ENCODE measurements at places on chromosomes 11 and 22.

- DNase-seq, result peak; percentile 22
Observed at GRCh38 chr22:30521368-30522156, 16.1 kb upstream of the SEC14L4 start.

GRCh38 chr11:133844217-133844616, 1.1 kb downstream of the SPATA19 start:
- no peak for DNase-seq

DNA sequence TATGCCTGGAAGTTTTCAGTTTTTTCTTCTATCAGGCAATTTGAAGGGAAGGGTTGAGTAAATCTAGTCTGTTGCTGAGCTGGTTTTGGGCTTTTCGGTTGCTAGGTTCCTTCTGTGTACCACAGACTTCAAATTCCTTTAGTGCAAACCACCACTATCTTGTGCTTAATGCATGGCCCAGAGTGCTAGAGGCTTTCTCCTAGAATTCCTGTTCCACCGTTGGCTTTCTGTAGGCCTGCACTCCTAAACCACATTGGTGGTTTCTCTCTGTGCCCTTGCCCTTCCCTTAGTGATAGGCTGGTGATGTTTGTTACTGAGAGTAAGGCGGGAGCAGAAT, 47.1 kb upstream of the CTSC start:
- DNase-seq, result no peak

GRCh38 chr11:24511511-24511910, 14.7 kb downstream of the LUZP2 start:
- no peak for DNase-seq

DNA sequence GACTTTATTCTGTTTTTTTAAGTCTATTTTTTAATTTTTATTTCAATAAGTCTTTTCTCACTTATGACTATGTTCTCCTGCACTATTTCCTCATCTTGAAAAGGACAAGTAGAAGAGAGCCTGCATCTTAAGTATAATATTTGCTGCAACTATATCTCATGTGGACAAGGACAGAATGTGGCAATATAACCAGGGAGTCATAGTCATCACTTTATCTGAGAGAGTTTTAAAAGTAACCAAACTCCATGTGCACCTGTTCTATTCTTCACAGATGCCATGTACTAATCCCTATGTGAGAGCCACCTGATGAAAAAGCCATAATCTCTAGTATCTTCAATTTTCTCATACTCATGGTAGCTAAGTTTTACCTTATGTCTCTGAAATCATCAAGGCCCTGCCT, 104.2 kb upstream of the SOX6 start:
- no peak for DNase-seq

DNA sequence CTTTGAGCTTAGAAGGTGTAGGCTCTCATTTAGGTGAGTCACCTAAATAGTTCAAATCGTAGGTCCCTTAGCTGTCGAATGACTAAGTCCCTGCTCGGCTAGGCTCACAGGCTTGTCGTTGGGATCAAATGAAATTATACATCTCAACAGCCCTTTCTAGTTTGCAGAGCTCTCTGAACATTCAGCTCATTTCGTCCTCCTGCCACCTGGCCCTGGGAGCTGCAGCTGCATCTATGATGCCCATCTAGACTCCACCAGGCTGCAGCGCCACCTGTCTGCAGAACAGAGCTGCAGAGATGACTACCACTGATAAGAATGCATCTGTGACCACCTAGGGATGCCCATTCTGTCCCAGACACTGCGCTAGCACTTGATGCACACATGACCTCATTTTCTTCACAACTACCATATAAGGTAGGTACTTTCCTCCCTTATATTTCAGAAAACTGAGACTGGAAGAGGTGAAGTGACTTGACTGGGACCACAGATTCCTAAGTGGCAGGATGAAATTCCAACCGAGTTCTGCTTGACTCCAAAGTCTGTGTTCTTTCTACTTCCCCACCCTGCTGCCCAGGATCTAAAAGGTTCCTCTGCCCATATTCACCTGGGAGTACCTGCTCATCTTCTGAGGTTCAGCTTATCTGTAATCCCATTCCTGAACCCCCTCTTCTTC, 141.1 kb upstream of the NARS2 start:
- peak; percentile 88 for DNase-seq

DNA sequence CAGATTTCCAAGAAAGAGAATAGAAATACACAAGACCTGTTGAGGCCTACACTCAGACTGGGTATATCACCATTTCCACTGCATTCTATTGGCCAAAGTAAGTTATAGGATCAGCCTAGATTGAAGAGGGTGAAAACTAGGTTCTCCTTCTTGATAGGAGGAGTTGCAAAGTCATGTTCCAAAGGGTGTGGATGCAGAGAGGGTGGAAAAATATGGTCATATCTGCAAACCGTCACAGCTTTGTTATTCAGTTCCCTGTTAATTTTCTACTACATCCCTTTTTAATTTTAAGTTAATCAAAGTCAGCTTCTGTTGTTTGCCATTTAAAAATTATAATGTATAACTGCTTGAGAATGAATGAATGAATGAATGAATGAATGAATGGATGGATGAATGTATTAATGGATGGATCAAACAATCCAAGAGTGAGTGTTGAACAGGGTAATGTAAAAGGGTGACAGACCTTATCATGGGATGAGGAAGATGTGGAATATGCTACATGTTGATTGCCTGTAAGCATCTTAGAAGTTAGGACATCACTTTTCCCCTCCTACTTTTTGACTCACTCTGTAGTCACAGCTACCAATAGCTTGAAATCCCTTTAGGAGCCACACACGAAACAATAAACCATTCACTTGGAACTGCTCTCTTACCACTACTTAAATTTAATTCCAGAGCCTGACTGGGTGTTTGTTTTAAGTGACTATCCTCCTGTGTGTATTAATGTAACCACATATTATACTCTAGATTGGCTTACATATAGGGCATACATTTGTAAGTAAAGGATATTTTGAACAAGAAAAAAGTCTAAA, 121.5 kb downstream of the CCDC34 start:
- DNase-seq, result no peak

GRCh38 chr11:14054116-14055107, 91.9 kb downstream of the SPON1 start:
- no peak for DNase-seq

DNA sequence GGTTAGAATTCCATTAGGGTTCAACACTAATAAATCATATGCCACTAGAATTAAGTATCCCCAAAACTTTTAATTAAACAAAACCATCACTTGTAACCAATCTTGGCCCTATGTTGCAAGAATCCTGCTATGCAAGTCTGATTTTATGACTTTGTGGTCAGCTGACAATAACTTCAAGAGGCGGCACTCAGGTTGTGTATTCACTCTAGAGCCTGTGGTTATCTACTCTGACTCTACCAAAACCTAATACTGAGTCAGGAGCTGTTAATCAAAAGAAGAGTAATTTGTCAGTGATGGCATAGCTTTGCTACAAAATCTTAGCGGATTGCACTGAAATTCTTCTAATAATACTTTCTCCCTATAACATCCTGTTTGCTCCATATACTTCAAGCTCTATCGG, 253.7 kb downstream of the AASDHPPT start:
- no peak for DNase-seq

GRCh38 chr11:59115553-59115952, 8.5 kb downstream of the FAM111B start:
- no peak for DNase-seq

GRCh38 chr11:117289795-117290194, 1.4 kb upstream of the BACE1-AS start:
- DNase-seq, result no peak

- no peak for DNase-seq
Observed at GRCh38 chr11:60766547-60766946, 9.9 kb downstream of the MS4A15 start.

- no peak for DNase-seq
Observed at GRCh38 chr11:58334708-58335107, 24.2 kb downstream of the OR5B17 start.

DNA sequence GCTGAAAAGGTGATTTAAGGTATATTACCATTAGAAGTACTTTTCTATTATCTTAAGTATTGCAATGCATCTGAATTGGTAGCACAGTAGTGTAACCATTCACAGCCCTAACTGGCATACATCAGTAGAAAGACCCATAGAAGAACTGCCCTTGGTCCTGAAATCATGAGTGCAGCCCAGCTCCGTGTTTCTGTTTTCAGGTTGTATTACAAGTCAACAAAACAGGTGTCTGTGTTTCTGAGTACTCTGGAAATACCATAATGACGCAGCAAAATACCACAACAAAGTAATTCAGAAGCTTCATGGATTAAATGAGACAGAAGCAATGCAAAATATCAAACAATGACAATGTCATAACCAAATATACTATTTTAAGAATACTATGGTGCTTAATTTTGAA, 226.3 kb downstream of the OPCML start:
- DNase-seq, result no peak

GRCh38 chr11:36162006-36162882, 127.0 kb downstream of the COMMD9 start:
- DNase-seq, result peak; percentile 16

- no peak for DNase-seq
Observed at GRCh38 chr11:95736809-95737208, 52.8 kb downstream of the FAM76B start.

- no peak for DNase-seq
Observed at GRCh38 chr22:27483095-27483785, 318.3 kb downstream of the MN1 start.

- DNase-seq, result no peak
Observed at GRCh38 chr11:123056835-123057491, 5.0 kb downstream of the HSPA8 start.

GRCh38 chr11:71929491-71929890, 645 bp downstream of the RNF121 start:
- DNase-seq, result no peak

DNA sequence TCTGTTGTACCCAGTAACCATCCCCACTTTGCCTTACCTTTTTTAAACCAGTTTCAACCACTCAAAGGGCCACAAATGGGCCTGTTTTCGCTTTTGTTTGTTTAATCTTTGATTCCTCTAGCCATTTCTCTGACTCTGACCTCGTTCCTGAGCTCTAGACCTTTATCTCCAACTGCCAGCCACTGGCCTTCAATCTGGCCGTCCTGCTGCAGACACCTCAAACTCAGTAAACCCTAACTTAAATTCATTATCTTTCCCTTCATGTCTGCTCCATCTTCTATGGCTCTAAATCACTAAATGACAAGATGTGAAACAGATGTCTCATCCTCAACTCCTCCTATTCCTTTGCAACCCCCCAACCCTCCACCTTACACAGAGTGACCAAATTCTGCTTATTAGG, 1.3 kb upstream of the GDPD4 start:
- no peak for DNase-seq

DNA sequence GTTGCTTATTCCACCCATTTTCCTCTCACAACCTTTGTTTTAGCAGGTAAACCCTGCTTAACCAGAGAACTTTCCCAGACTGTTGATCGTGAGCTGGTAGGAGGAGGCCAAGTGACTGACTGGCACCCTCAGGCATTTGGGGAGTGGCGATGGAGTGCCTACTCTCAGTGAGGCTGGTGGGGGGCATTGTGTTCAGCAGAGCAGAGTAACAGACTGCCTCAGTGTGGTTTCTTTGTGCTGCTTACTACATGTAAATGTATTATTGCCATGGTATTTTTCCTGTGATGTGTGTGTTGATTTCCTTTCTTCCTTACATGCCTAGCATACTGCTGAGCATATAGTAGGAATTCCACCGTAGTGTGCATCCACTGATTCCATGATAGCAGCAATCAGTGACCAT, 2.6 kb downstream of the MARK2 start:
- no peak for DNase-seq

DNA sequence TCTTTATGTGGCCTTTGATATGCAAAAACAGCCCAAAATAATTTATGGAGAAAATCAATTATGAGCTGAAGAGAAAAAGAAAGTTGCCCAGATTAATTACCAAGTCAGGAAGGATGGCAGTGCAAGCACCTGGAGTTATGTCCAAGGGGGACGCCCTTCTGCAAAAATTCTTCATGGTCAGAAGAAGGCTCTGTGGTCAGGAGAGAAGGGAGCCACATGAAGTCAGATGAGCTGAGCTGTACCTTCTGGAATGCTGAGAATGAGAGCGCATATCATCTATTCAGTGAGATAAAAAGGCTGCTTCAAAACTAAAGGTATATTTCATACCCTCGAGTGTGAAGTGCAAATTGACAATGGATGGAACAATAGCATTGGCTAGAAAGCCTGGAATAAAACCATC, 607.4 kb downstream of the NTM start:
- DNase-seq, result no peak

DNA sequence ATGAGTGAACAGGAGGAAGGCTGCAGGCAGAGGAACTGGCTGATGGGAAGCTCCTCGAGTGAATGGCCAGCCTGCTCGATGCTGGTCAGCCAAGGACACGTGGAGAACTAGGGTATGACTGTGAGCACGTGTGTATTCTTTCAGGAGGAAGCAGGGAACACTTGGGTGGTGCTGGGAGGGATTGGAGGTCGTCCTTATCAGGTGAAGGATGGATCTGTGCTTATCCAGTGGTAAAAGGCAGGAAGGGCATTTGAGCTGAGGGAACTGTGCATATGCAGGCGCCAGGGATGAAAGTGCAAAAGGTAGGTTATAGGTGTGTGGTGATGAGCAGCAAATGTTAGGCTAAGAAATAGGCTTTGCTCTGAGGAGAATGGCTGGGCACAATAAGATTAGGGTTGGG, 9.7 kb upstream of the SLCO2B1 start:
- no peak for DNase-seq

DNA sequence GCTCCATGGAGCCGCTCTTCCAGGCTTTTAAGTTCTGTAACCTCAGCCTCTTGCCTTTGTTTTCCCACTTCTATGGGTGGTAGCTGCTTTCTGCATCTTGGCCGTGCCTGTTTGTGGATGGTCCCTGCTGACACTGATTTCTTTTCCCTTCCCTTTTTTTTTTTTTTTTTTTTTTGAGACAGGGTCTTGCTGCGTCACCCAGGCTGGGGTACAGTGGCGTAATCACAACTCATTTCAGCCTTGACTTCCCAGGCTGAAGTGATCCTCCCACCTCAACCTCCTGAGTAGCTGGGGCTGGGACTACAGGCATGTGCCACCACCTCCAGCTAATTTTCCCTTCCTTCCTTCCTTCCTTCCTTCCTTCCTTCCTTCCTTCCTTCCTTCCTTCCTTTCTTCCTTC, 57.7 kb upstream of the EP300 start:
- DNase-seq, result no peak

DNA sequence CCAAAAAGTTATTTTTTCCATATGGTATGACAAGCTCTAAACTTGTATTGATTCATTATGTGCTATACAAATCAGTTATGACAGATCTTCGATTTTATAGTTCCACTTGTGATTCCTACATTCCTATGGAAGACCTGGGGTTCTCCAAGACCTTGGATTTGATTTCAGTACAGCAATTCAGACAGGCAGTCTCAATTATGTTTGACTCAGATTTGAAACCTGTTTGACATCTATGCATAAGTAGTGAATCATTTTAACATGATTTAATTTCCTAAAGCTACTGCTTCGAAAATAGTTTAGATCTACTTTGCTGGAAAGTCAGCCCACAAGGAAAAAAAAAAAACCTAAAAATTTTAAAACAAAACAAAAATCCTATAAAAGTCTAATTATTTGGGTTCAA, 820.4 kb downstream of the LUZP2 start:
- no peak for DNase-seq

DNA sequence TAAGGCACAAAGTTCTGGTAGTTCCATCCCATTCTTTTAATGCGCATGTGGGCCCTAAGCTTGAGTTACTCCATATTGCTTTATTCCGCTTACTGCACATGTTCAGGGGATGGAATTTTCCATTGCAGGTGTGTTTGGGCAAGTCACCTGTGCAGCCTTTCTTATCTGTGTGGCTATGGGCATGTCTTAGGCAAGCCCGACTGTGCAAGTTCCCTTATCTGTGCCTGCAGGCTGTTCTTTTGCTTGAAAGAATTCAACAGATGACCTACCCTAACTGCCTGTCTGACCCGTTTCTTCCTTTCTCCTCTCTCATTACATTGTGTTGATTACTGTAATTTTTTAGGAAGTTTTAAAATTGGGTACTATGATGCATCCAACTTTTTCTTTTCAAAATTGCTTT, 363.6 kb downstream of the TTC28 start:
- DNase-seq, result no peak

All from BE2C (cell line).